ENCODE measurements at places on chromosomes 16 and 17. TPM values are rescaled to one million over a fixed set of nuclear protein-coding genes. Genes with fewer than 3 reads are reported as not detected.
A peak's percentile ranks its signal among the peaks of the same experiment; 100 is the strongest.

GRCh38 chr16:8804313-8804712 is 6.7 kb downstream of the PMM2 start:
- DNase-seq = no peak
- H3K27ac ChIP-seq = no peak overlapping the region
- no peak overlapping the region for H3K4me3 ChIP-seq
- peaks cover 17% of the 10 kb centered on the region for H3K4me1 ChIP-seq
- peaks cover 75% of the 10 kb centered on the region for H3K36me3 ChIP-seq
- H3K27me3 ChIP-seq = no peaks in the 10 kb centered on the region

- no peak for DNase-seq
- no peak overlapping the region for H3K27ac ChIP-seq
- H3K36me3 ChIP-seq = no peaks in the 10 kb centered on the region
- no peaks in the 10 kb centered on the region for H3K4me1 ChIP-seq
Measured at GRCh38 chr16:88653101-88653500, 2.2 kb upstream of the CYBA start.

GRCh38 chr16:2243031-2243528 is 6.8 kb downstream of the DNASE1L2 start:
- H3K27me3 ChIP-seq = no peaks in the 10 kb centered on the region
- H3K27ac ChIP-seq = no peak overlapping the region

- no peak overlapping the region for H3K4me3 ChIP-seq
- peaks cover 26% of the 10 kb centered on the region for H3K27me3 ChIP-seq
- peak; percentile 47 for DNase-seq
- no peaks in the 10 kb centered on the region for H3K4me1 ChIP-seq
Measured at GRCh38 chr17:16942141-16943031, 29.5 kb downstream of the TNFRSF13B start.

- H3K27ac ChIP-seq = no peak overlapping the region
- no peak for DNase-seq
- no peaks in the 10 kb centered on the region for H3K27me3 ChIP-seq
- peaks cover 7% of the 10 kb centered on the region for H3K4me1 ChIP-seq
Measured at GRCh38 chr17:66406701-66407644, 104.6 kb downstream of the PRKCA start.

GRCh38 chr17:1462164-1463112 is 6.4 kb upstream of the CRK start:
- no peak overlapping the region for H3K4me3 ChIP-seq
- H3K27ac ChIP-seq = no peak overlapping the region
- H3K27me3 ChIP-seq = no peaks in the 10 kb centered on the region
- peaks cover 3% of the 10 kb centered on the region for H3K36me3 ChIP-seq
- DNase-seq = no peak
- H3K4me1 ChIP-seq = peaks cover 9% of the 10 kb centered on the region

DNA sequence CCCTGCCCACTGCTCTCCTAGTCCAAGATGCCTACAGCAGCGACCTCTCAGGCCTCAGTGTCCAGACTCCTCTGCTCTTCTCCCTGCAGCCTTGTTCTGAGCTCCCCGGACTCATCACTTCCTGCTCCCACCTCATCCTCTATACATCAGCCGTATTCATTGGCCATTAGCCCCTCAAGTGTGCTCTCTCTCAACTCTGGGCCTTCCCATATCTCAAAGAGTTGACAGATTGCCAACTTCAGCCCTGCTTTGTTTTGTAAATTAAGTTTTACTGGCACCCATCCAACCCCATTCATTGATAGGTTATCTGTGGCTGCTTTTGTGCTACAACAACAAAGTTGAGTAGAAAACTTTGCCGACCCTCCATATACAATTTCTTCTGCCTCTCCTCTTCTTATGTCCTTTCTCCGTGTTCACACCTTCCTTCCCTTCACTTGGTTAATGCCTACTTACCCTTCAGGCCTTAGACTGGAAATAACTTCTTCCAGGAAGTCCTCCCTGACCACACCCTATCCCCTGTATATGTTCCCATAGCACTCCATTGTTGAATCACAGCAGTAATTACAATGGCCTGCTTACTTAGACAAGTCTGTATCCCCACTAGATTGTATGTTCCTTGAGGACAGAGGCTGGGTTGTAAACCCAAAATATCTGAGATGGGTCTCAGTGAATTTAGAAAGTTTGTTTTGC is 63.4 kb upstream of the TANC2 start:
- no peaks in the 10 kb centered on the region for H3K36me3 ChIP-seq
- no peak overlapping the region for H3K4me3 ChIP-seq
- H3K27me3 ChIP-seq = no peaks in the 10 kb centered on the region
- no peak for DNase-seq
- peaks cover 9% of the 10 kb centered on the region for H3K4me1 ChIP-seq
- no peak overlapping the region for H3K27ac ChIP-seq

DNA sequence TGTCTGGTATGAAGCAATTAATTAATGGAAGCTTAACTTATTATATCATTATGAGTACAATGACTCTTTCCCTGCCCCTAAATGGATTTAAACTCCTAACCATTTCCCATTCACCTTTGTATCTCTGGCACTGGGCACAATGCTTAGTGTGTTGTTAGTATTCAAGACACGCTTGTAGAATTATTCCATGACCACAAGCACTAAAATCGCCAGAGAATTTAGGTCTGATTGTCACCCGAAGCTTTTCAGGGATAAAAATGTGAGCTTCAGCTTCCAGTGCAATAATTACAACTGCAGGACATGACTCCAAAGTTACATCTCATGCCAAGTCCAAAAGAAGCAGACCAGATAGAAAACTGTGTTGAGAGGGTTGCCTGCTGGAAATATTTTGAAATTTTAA is 101.6 kb downstream of the CDH8 start:
- H3K4me3 ChIP-seq = no peak overlapping the region
- no peak overlapping the region for H3K27ac ChIP-seq
- H3K4me1 ChIP-seq = no peaks in the 10 kb centered on the region

GRCh38 chr17:15263206-15263579 is 1.9 kb downstream of the PMP22 start:
- no peaks in the 10 kb centered on the region for H3K36me3 ChIP-seq
- H3K4me1 ChIP-seq = peaks cover 15% of the 10 kb centered on the region
- peak overlapping the region; percentile 90 for H3K27ac ChIP-seq
- H3K27me3 ChIP-seq = peaks cover 3% of the 10 kb centered on the region
- peak; percentile 94 for DNase-seq

DNA sequence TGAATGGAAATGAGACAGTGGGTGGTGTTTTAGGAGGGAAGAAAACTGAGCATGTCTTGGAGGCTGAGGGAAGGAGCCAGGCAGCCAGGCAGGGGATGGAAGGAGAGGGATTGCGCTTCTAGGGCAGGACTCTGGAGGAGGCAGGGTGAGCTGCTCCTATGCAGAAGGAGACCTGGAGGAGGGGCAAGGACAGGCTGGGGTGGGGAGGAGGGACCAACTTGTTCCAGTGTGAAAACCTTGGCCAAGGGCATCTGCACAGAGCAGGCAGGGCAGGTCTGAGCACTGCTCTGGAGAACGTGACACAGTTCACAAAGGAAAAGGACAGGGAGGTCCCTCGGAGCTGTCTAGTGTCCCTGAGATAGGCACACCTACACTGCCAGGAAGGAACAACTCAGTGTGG is 5.5 kb downstream of the GALK1 start:
- no peaks in the 10 kb centered on the region for H3K27me3 ChIP-seq
- H3K36me3 ChIP-seq = no peaks in the 10 kb centered on the region
- no peak overlapping the region for H3K27ac ChIP-seq
- no peak overlapping the region for H3K4me3 ChIP-seq

GRCh38 chr16:14057878-14058382 is 13.2 kb upstream of the MRTFB start:
- H3K4me3 ChIP-seq = no peak overlapping the region
- H3K4me1 ChIP-seq = no peaks in the 10 kb centered on the region
- H3K27me3 ChIP-seq = 0 out of 2 replicates have a peak, but pooled peaks cover 3% of the 10 kb centered on the region
- DNase-seq = no peak
- no peak overlapping the region for H3K27ac ChIP-seq

GRCh38 chr17:16652847-16653366 is 743 bp downstream of the ZNF624 start:
- no peaks in the 10 kb centered on the region for H3K36me3 ChIP-seq
- peak overlapping the region; percentile 65 for H3K27ac ChIP-seq
- H3K4me1 ChIP-seq = peaks cover 7% of the 10 kb centered on the region
- peaks cover 5% of the 10 kb centered on the region for H3K27me3 ChIP-seq
- H3K4me3 ChIP-seq = peak overlapping the region; percentile 91

DNA sequence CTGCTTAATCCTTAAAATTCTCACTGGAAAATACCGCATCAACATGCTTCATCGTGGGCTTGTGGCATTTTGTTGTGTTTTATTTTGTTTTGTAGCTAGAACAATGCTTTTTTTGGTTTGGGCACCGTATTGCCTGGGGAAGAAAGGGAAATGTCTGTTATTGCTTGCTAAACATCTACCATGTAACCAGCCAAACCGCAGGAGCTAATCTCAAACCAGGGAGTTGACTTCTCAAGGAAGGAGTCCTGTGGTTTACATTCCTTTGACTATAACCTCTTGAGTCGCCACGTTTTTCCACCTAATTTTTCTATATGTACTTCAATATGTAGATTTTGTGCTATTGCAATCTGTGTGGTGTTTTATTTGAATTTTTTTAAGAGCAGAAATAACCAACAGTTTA is 593.5 kb upstream of the SOX9 start:
- no peak overlapping the region for H3K27ac ChIP-seq
- no peaks in the 10 kb centered on the region for H3K27me3 ChIP-seq
- DNase-seq = no peak
- peaks cover 17% of the 10 kb centered on the region for H3K4me1 ChIP-seq
- H3K4me3 ChIP-seq = no peak overlapping the region

- DNase-seq = no peak
- H3K27me3 ChIP-seq = no peaks in the 10 kb centered on the region
- no peaks in the 10 kb centered on the region for H3K36me3 ChIP-seq
- H3K27ac ChIP-seq = no peak overlapping the region
Measured at GRCh38 chr17:46766493-46767491, 51.7 kb downstream of the WNT3 start.

- DNase-seq = no peak
- peaks cover 9% of the 10 kb centered on the region for H3K4me1 ChIP-seq
- no peak overlapping the region for H3K4me3 ChIP-seq
- H3K27me3 ChIP-seq = no peaks in the 10 kb centered on the region
Measured at GRCh38 chr16:80002261-80002660, 401.7 kb upstream of the MAF start.

- DNase-seq = no peak
- no peaks in the 10 kb centered on the region for H3K27me3 ChIP-seq
- no peaks in the 10 kb centered on the region for H3K36me3 ChIP-seq
- peaks cover 23% of the 10 kb centered on the region for H3K4me1 ChIP-seq
Measured at GRCh38 chr16:69407702-69408323, 16.6 kb upstream of the CYB5B start.

DNA sequence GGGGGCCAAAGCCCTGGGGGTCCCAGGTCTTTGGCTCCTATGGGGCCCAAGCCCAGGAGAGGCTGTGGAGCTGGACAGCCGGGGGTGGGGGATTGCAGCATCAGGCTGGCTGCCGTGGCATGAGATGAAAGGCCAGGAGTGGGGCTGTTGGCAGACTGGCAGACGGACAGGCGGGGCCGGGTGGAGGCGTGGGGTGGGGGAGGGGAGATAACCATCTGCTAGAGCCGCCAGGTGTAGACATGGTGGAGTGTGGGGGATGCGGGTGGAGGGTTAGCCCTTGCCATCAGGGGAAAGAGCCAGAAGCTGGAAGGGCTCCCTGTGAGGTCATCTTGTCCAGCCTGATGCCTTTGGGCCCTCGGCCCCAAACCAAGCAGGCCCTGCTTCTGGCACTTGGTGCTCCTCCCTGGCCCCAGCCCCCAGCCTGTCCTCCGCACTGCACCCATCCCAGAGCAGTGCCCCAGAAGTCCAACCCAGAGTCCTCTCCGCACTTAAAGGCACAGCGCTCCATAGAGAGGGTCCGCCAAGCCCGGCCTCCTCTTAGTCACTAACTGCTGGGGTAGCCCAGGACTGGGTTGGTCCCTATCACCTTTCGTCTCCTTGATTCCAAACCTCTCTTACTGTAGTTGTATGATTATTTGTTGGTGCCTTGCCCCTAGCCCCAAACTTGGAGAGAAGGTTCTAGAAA is 33.3 kb upstream of the DLX4 start:
- no peaks in the 10 kb centered on the region for H3K36me3 ChIP-seq
- no peak overlapping the region for H3K27ac ChIP-seq
- H3K27me3 ChIP-seq = no peaks in the 10 kb centered on the region
- no peak overlapping the region for H3K4me3 ChIP-seq
- no peak for DNase-seq
- H3K4me1 ChIP-seq = no peaks in the 10 kb centered on the region

DNA sequence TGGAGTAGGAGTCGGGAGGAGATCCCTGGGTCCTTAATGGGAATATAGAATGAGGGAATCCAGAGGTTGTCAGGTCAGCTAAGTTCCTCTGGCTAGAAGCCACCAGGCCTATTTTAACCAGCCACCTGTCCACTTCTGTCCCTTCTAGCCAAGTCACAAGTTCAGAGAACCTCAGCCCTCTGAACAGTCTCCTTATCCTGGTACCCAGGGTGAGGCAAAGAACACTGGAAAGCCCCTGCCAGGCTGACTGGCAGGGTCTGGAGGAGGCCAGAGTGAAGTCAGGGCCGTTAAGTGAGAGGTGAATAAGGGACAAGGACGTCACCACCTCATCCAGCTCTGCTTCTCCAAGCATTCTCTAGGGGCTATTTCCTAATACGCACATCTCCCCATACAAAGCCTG is 2.7 kb downstream of the CTDNEP1 start:
- peaks cover 13% of the 10 kb centered on the region for H3K4me1 ChIP-seq
- H3K27me3 ChIP-seq = no peaks in the 10 kb centered on the region
- peaks cover 9% of the 10 kb centered on the region for H3K36me3 ChIP-seq

DNA sequence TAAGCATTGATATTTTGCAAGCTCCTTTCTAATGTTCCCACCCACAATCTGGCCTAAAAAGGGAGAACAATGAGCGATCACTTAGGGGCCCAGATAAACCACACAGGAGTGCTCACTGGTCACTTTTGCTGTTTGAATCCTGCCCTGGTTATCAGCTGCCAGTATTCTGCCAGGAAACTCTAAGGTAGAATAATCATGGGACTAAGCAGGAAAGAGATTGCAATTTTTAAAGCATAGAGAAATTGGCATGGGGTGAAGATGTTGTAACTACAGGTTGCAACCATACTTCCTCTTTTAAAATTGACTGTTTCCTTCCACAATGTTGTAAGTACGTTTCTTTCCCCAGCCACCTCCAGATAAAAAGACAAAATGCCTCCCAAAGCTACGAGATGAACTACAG is 251.2 kb upstream of the CDH11 start:
- no peak overlapping the region for H3K27ac ChIP-seq
- H3K27me3 ChIP-seq = no peaks in the 10 kb centered on the region
- H3K4me3 ChIP-seq = no peak overlapping the region
- H3K4me1 ChIP-seq = peaks cover 33% of the 10 kb centered on the region

The DOC2B gene
- not detected for polyA plus RNA-seq

The KRT9 gene
- not detected for polyA plus RNA-seq

The BAIAP3 gene
- 0.23 TPM for polyA plus RNA-seq

The ZNF688 gene
- 14.7 TPM for polyA plus RNA-seq

The CMTM3 gene
- polyA plus RNA-seq = 43.9 TPM

The KRTAP4-6 gene
- not detected for polyA plus RNA-seq

The SYCE1L gene
- polyA plus RNA-seq = not detected

The STX1B gene
- 0.46 TPM for polyA plus RNA-seq

The C17orf78 gene
- polyA plus RNA-seq = not detected

The MYH13 gene
- polyA plus RNA-seq = not detected

The TOB1 gene
- 93.8 TPM for polyA plus RNA-seq

The TBX2 gene
- polyA plus RNA-seq = 1.7 TPM

The HCFC1R1 gene
- polyA plus RNA-seq = 60.4 TPM

The KCNJ12 gene
- 0.33 TPM for polyA plus RNA-seq
